ENCODE measurements at places on chromosomes 1 and 21. TPM values are rescaled to one million over a fixed set of nuclear protein-coding genes. Genes with fewer than 3 reads are reported as not detected.

DNA sequence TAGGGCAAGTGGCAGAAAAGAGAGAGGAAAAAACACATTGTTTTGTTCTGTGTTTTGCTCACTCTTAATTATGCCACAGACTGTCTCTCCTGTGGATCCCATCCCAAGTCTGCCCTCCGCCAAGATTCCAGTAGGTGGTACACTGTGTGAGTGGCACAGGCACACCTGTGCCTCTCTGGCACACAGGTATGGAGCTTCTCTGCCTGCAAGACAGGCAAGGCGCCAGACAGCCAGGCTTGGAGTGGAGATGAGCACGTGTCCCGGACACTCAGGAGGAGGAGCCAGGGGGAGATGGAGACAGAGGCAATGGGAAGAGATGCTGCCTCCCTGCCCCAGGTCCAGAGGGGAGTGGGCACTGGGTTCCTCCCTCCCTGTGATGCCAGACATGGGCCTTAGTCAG lies 6.5 kb upstream of the GRIK3 start:
- no peak for DNase-seq

DNA sequence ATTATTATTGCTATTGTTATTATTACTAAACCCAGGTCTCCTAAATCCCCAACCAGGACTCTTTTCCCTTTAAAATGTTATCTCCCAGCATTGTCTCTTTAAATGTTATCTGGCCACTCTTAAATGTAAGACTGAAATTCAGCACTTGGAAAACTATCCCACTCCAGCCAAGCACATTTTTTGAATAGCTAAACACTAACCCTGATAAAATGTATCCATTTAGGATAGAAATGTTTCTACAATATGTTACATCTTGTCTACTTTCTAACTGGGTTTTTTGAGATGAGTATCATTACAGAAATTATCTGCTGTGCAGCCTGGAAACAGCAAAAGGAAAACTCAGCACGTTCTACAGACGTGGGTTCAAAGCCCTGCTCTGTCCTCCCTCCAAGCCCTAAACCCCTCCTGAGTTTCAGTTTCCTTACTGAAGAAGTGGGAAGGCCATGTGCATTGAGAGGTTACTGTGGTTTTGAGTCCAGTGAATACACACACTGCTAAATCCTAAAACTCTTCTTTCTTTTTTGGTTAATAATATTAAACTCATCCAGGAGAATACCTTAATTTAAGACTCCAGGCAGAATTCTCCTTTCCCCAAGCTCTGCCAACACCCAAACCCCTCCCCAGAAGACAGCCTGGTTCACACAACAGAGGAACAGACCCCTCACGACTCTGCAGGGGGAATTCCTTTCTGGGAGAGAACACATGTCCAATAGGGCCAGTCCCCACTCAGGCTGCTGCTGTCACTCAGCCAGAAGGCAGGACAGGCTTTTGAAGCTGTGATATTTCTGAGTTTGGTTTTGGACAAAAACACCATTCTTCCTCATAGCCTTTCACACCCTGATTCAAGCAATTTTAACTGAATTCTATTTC lies 41.9 kb downstream of the HIVEP3 start:
- DNase-seq: no peak

DNA sequence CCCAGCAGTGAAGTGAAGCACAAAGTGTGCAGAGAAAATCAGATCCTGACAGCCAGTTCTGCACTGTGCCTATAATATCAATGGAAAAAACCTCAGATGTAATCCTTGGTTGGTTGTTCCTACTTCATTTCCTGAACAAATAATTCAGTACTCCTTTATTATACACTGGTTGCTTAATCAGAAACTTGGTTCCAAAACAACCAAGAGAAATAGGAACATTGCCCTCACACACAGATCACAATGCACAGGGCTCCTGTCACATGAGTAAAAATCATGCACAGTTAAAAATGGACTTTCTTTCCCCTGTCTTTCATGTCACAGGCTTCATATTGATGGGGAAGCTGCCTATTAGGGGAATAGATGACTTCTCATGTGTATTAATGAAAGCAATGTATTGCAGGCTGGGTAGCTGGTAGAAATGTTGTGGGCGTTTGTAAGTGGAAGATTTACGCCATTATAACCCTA lies 9.7 kb downstream of the DNASE2B start:
- no peak for DNase-seq

GRCh38 chr1:232302376-232303221 lies 327.3 kb downstream of the SIPA1L2 start:
- no peak for DNase-seq

GRCh38 chr1:199287647-199288046 lies 648.8 kb downstream of the PTPRC start:
- DNase-seq: no peak

The TNFSF18 gene
- 45.6 TPM for total RNA-seq

The RIPK4 gene
- total RNA-seq: 0.04 TPM

All from pulmonary artery endothelial cell (primary cell).